Esophagus squamous epithelium (tissue), 5 donors: ENCODE measurements at places on chromosomes 7 and 10. TPM values are rescaled to one million over a fixed set of nuclear protein-coding genes. Genes with fewer than 3 reads are reported as not detected.

DNA sequence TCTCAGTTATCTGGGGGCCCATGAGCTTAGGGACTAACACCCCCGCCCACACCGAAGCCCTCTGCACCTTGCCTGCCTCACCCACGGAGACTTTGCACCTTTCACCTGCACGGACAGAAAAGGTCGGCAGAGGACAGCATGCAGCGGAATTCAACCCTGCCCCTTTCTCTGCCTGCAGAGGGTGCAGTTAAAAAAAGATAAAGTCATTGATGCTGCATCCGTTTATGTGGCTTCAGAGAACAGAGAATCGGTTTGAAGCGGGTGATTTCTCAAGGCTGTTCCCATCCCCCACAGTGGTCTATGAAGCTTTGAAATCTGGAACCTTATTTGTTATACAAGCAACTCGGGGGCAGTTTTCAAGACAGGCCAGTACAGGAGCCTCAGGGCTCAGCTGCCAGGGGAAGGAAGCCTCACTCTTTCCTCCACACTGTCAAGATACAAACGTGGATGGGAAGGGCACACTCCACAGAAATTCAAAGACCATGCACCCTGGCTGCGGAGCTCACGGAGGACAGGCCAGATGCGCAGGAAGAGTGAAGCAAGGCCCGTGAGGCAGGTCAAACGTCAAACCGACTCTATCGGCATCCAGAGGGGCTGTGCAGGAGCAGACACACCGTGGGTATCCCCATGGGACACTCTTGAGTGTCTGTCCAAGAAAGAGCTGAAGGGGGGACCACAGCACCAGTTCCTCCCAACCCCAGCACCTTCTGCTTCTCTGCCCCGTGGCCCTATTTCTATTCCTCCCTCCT is 66.3 kb downstream of the INSIG1 start:
- H3K4me3 ChIP-seq, result no peak overlapping the region
- H3K36me3 ChIP-seq, result no peaks in the 10 kb centered on the region
- no peak overlapping the region for H3K27ac ChIP-seq
- no peaks in the 10 kb centered on the region for H3K27me3 ChIP-seq
- no peaks in the 10 kb centered on the region for H3K4me1 ChIP-seq

GRCh38 chr7:6423942-6424701 is 23.6 kb downstream of the DAGLB start:
- H3K4me3 ChIP-seq, result no peak overlapping the region
- no peaks in the 10 kb centered on the region for H3K27me3 ChIP-seq
- no peak for DNase-seq
- peaks cover 10% of the 10 kb centered on the region for H3K4me1 ChIP-seq

GRCh38 chr10:102119417-102120141 is 589 bp downstream of the LDB1 start:
- no peaks in the 10 kb centered on the region for H3K27me3 ChIP-seq
- peak overlapping the region; percentile 92 for H3K4me3 ChIP-seq
- no peak for DNase-seq
- H3K36me3 ChIP-seq, result no peaks in the 10 kb centered on the region

DNA sequence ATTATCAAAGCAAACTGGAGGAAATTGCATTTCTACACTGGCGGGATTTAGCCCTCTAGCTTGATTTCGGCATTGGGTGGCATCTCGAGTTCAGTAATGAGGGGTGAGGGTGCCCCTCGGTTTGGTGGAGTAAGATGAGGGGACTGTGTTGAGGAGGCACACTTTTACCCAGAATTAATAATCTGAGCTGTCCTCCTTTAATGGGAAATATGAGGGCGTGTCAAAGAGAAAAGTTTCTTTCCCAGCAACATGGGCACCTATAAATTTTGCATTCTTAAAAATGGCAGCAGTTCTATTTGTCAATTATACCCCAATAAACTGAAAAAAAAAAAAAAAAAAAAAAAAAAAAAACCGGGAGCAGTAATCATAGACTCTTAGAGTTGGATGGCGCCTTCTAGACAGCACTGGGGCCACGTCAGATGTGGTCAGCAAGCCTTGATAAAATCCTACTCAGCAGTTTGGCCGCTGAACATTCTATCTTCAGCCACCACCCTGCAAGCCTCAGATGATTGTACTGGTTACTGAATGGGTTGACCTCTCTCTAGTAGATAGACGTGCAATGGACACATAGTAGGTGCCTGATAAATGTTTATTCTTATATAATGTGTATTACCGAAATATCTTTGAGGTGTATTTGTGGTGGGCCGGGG is 931 bp downstream of the PAPSS2 start:
- H3K36me3 ChIP-seq, result no peaks in the 10 kb centered on the region
- H3K4me3 ChIP-seq, result peak overlapping the region; percentile 78
- H3K4me1 ChIP-seq, result peaks cover 14% of the 10 kb centered on the region
- DNase-seq, result no peak
- H3K27ac ChIP-seq, result peak overlapping the region; percentile 76
- peaks cover 21% of the 10 kb centered on the region for H3K27me3 ChIP-seq

Gene CADPS2
- 8.8 TPM for total RNA-seq

DNA sequence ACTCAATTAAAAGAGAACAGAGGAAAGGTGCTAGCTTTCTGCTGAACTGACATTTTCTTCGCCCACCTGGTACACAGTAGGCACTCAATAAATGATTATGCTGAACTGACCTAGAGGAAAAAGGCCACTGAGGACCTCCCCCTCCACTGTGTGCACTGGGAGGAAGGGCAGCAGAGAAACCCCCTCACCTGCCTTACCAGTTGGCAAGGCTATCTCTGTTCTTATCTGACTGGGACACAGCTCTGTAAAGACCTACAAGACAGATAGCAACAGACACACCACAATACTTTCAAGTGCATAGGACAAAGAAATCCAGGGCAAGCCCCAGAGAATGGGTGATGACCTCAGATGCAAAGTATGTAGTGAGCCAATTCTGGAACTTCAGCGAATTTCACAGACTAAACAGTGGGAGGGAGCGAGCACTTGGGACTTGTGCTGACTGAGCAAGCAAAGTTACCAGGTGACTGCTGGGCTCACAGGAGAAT is 30.4 kb downstream of the PDLIM1 start:
- peaks cover 3% of the 10 kb centered on the region for H3K36me3 ChIP-seq
- H3K27me3 ChIP-seq, result no peaks in the 10 kb centered on the region
- peaks cover 44% of the 10 kb centered on the region for H3K4me1 ChIP-seq
- DNase-seq, result no peak

GRCh38 chr10:131972474-131973071 is 9.2 kb downstream of the BNIP3 start:
- no peaks in the 10 kb centered on the region for H3K36me3 ChIP-seq
- no peak overlapping the region for H3K27ac ChIP-seq
- no peak overlapping the region for H3K4me3 ChIP-seq
- peaks cover 14% of the 10 kb centered on the region for H3K4me1 ChIP-seq
- DNase-seq, result no peak

DNA sequence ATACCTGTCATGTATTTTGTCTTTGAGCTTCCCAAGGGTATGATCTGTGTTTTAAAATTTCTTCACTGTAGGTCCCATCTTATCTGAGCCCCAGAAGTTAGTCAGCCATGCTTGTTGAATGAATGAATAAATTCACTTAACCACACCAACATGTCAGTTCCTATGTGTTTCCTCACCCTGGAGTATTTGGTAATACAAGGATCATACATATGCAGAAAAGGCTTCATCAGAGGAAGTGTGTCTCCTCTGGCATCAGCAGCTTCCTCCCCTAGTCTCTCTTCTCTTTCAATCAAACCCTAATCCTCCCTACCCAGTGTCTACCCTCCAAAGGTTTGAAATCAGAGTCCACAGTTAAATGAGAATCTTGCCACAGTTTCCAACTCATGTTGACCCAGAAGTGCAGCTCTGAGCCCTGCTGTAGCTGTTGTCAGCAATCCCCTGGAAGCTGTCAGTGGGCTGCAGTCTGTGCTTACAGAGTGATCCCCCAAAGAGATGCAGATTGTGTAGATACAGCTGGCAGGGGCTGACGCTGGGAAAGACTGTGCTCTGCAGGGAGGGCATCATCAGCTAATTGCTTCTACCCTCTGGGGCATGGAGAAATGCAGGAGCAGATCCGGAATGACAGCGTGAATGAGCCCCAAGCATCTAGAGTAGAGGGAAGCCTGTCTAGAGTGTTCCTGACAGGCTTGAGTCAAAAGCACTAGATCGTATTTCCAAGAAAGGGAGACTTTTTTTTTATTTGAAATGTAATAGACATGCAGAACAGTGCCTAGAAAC is 105.0 kb upstream of the WDR11 start:
- DNase-seq, result no peak
- no peak overlapping the region for H3K27ac ChIP-seq
- no peaks in the 10 kb centered on the region for H3K27me3 ChIP-seq
- no peak overlapping the region for H3K4me3 ChIP-seq

DNA sequence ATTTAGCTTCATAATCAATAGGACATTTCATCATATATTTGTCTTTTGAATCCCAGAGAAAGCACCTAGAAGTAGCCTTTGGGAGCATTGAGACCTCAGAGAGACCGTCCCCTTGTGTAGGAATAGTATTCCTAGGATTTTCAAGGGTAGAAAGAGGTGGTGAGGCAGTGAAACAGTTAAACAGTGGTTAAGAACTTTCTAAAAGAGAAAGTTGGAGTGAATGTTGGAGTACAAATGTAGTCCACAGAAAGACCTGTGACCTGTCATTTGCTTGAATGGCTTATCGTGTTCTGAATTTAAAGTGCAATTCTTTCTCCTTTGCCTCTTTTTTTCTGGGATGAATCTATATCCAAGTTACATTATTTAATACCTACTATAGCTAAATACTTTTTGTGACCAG is 30.0 kb downstream of the GBF1 start:
- H3K4me1 ChIP-seq, result peaks cover 2% of the 10 kb centered on the region
- H3K27ac ChIP-seq, result no peak overlapping the region
- no peak for DNase-seq

GRCh38 chr7:11170863-11171568 is 197.3 kb downstream of the PHF14 start:
- no peaks in the 10 kb centered on the region for H3K4me1 ChIP-seq
- H3K27ac ChIP-seq, result no peak overlapping the region

DNA sequence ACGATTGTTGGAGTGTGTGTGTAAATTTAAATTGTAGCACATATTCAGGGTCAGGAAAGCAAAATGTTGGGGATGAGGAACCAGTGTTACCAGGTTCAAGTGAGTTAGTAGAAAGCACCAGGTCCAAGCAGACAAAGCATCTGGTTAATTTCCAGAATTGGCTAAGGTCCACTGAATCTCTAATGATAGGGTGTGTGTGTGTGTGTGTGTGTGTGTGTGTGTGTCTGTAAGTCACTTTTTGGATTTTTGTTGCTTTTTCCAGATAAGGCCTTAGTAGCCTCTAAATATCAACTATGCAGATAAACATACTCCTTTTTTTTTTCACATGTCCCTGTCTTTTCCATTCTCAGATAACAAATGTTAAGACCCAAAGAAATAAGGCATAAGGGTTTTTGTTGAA is 36.6 kb upstream of the FMC1 start:
- H3K36me3 ChIP-seq, result no peaks in the 10 kb centered on the region
- no peaks in the 10 kb centered on the region for H3K27me3 ChIP-seq
- no peak overlapping the region for H3K4me3 ChIP-seq
- no peak for DNase-seq

- H3K4me3 ChIP-seq, result no peak overlapping the region
- no peaks in the 10 kb centered on the region for H3K36me3 ChIP-seq
- no peak for DNase-seq
- no peaks in the 10 kb centered on the region for H3K4me1 ChIP-seq
These were observed 168.3 kb downstream of the BMPER start for GRCh38 chr7:34073676-34074075.

DNA sequence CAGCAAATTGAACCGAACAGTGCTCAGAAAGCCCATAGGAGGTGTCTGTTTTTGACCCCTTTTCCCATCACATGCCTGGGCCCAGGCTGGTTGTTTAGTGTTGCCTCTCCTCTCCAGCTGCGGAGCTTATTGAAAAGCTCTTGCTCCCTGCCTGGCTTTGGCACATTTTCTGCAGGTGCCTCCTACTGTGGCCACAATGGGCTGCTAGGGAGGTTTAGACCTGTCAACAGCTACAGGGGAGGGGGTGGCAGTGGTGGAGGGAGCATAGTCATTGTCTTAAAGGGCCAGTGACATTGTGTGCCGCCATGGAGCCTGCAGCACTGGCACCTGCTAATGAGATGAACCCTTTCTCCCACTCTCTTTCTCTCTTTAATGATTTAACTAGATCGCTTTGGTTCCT is 13.2 kb upstream of the ENO4 start:
- H3K4me1 ChIP-seq, result no peaks in the 10 kb centered on the region
- no peak for DNase-seq

DNA sequence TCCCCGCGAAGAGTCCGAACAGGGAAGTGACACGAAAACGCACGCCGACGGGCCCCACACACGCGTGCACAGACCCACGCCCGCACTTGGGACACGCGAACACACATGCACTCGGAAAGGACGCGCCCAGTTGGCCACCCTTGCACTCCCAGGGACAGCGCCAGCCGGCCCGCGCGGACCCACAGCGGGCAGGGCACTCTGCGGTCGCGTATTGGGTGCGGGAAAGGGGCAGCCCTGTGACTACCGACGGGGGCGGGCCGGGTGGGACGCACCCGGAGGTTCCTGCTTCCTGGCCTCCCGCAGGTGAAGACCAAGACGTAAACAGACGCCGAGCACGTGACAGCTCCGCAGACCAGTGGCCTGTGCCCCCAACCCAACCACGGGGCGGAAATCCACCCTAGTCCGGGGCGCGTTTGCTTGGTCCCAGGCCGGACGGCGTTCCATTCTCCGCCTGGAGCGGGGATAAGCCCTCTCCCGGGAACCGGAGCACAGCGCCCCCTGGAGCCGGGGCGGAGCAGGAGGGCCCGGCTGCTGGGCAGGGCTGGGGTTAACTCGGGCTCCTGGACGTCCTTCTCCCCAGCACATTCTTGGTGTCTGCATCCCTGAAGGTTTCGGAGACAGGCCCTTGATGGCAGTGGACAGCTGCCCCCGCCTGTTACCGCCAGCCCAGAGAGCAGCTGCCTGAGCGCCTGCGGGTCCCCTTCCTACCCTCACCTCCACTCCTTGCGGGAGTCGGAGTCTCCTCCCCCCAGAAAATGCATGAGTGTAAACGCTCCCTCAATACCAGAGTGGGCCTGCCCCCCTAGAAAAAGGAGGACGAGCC is 2.0 kb upstream of the LZTS2 start:
- peaks cover 59% of the 10 kb centered on the region for H3K4me1 ChIP-seq
- no peaks in the 10 kb centered on the region for H3K27me3 ChIP-seq
- no peak for DNase-seq
- peak overlapping the region; percentile 97 for H3K4me3 ChIP-seq

- no peak overlapping the region for H3K4me3 ChIP-seq
- no peaks in the 10 kb centered on the region for H3K36me3 ChIP-seq
- no peak overlapping the region for H3K27ac ChIP-seq
- no peaks in the 10 kb centered on the region for H3K27me3 ChIP-seq
These were observed 70.8 kb downstream of the LRRC17 start for GRCh38 chr7:102983602-102984001.

GRCh38 chr10:116984202-116984990 is 20.6 kb downstream of the SHTN1 start:
- no peak overlapping the region for H3K27ac ChIP-seq
- no peaks in the 10 kb centered on the region for H3K36me3 ChIP-seq
- no peak overlapping the region for H3K4me3 ChIP-seq
- no peaks in the 10 kb centered on the region for H3K27me3 ChIP-seq
